Naive thymus-derived CD4-positive, alpha-beta T cell (primary cell): ENCODE measurements at places on chromosomes 11 and 22. TPM values are rescaled to one million over a fixed set of nuclear protein-coding genes. Genes with fewer than 3 reads are reported as not detected.

WNT11 gene
- total RNA-seq = not detected

MS4A12 gene
- total RNA-seq = not detected

A4GALT gene
- not detected in 2 replicates for total RNA-seq

TLCD5 gene
- total RNA-seq = not detected
